ENCODE measurements at places on chromosomes 2 and 18.

DNA sequence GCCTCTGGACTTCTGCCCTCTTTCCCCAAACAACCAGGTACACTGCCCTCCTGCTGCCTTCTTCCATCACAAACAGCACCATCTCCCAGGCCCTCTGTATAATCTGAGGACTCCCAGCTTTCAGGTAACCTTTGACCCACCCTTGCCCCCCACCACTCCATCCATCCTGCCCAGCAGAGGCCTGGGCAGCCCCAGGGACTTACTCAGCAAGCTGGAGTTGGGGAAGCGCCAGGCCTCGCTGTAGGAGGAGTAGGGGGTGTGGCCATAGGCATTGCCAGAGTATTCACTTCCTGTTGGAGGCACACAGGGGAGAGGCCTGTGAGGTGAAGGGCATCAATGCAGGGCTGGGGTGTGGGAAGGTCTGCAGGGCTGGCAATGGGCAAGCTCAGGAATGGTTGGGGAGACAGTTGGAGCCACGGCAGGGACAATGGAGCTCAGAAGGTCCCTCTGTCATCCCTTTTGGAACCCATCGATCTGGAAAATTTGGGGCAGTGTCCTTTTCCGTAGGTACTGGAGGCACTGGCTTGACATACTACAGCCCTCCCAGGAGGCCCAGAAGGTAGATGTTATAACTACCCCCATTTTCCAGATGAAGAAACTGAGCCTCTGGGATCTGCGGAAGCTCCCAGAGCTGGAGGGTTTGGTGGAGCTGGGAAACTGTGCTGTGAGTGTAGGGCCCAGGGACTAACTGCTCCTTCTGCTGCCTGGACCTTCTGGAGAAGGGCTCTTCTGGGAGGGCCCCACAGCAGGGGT is 46.3 kb downstream of the PSD4 start:
- DNase-seq, result no peak

GRCh38 chr18:486929-487740 is 13.4 kb downstream of the COLEC12 start:
- DNase-seq, result no peak

DNA sequence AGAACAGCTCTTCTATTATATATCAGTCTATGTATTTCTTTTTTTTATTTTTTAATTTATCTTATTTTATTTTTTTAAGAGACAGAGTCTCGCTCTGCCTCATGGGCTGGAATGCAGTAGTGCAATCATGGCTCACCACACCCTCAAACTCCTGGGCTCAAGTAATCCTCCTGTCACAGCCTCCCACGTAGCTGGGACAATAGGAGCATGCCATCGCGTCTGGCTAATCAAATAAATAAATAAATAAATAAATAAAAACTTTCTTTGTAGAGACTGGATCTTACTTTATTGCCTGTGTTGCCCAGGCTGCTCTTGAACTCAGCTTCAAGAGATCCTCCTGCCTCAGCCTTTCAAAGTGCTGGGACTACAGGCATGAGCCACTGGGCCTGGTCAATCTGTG is 117.0 kb downstream of the RBMS1 start:
- DNase-seq, result no peak

GRCh38 chr2:205656461-205656860 is 25.8 kb upstream of the NRP2 start:
- no peak for DNase-seq

DNA sequence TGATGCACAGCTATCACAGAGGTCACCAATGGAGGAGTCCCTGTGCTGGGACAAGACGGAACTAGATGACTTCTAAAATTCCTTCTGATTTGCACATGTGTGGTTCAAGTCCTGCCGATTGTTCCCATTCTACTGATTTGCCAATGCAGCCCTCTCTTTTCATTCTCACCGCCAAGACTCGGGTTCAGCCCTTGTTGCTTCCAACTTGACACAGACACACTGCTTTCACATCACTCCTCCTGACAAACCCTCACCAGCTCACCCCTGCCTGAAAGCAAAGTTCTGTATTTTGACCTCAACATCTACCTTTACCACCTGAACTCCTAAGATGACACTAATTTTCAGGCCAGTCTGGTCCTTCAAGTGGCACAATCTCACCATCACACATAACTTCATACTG is 25.5 kb downstream of the REEP1 start:
- DNase-seq, result no peak

GRCh38 chr2:101151859-101152271 is 683 bp upstream of the TBC1D8 start:
- DNase-seq, result no peak

GRCh38 chr18:76679259-76679658 is 143.1 kb upstream of the ZNF236 start:
- DNase-seq, result no peak
